CD4-positive, alpha-beta T cell treated with Interleukin-21 for 1 hour (primary cell): ENCODE measurements at places on chromosomes 5 and 9.

- no peak for DNase-seq
These were observed 45.5 kb downstream of the SLC6A3 start for GRCh38 chr5:1399737-1400136.

- no peak for DNase-seq
These were observed 93.6 kb downstream of the COL23A1 start for GRCh38 chr5:178496642-178497041.

- DNase-seq: no peak
These were observed 135.1 kb upstream of the TNFAIP8 start for GRCh38 chr5:119220576-119221197.

DNA sequence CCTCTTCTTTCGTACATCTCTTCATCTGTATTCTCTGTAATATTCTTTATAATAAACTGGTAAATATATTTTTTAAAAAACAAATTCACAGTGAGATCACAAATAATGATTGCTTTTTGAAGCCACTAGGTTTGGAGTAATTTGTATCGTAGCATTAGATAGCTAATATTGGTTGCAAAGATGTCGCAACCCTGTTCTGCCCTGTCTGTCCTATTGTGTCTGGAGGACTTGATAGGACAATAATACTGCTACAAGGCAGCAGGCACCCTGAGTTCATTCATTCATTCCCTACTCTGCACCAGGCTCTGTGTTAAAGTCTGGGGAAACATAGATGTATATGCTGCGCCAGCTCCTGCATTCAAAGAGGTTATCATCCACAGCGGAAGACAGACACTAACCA, 206.7 kb upstream of the KLF4 start:
- no peak for DNase-seq

DNA sequence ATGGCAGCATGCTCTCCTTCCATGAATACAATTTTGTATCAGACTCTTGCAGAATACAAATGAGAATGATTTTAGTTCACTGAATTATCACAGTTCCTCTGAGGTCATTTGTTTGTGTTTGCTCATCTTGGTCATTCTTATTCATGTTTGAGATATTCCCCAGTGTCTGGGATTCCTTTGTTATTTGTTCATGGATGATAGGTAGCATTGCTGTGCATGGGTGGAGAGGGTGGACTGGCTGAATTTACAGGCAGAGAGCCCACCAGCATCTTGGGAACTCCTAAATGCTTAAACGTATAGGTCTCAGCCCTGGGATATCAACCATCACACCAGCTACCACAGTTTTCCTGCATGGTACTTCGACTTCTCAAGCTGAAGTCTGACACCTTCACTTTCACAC, 459.8 kb downstream of the CCDC171 start:
- DNase-seq: no peak

DNA sequence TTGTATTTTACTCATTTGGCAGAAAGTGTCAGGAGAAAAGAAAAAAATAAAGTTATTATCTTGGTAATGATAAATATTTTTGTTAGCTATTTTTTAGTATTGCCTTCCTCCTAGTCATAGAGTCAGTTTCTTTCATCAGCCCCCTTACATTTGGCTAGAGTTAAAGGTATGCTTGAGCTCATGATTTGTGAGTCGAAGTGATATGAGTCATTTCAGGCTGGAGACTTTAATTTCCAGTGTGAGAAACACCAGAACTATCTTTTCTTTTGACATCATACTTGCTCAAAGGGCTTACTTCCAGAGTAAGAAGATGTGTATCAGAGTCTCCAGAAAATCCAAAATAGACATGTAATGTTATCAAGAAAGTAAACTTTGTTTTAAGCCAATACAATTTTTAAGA, 746.7 kb upstream of the TYRP1 start:
- no peak for DNase-seq
